SJCRH30 (cell line): ENCODE measurements at places on chromosomes 2 and 18. TPM values are rescaled to one million over a fixed set of nuclear protein-coding genes. Genes with fewer than 3 reads are reported as not detected.

DNAJB2 gene
- 16.8 and 19.4 TPM in 2 replicates for total RNA-seq

GRCh38 chr18:57353940-57354461, 1.6 kb downstream of the ST8SIA3 start:
- no peaks in the 10 kb centered on the region for H3K27me3 ChIP-seq
- H3K4me3 ChIP-seq: no peak overlapping the region
- no peak overlapping the region for H3K27ac ChIP-seq
- no peak for DNase-seq
- H3K4me1 ChIP-seq: no peaks in the 10 kb centered on the region
- no peaks in the 10 kb centered on the region for H3K36me3 ChIP-seq

DNA sequence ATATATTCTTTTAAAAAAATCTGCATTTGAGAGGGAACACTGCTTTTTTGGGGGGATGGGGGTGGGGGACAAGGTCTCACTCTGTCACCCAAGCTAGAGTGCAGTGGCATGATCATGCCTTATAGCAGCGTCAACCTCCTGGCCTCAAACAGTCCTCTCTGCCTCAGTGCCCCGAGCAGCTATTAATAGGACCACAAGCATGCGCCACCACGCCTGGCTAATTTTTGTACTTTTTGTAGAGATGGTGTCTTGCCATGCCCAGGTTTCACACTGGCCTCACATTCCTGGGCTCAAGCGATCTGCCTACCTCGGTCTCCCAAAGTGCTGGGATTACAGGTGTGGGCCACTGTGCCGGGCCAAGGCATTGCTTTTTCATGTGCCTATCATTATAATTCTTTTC, 154.2 kb downstream of the ATAD2B start:
- H3K36me3 ChIP-seq: peaks cover 50% of the 10 kb centered on the region
- H3K27me3 ChIP-seq: no peaks in the 10 kb centered on the region
- H3K4me1 ChIP-seq: no peaks in the 10 kb centered on the region
- no peak overlapping the region for H3K27ac ChIP-seq
- no peak overlapping the region for H3K4me3 ChIP-seq

DNA sequence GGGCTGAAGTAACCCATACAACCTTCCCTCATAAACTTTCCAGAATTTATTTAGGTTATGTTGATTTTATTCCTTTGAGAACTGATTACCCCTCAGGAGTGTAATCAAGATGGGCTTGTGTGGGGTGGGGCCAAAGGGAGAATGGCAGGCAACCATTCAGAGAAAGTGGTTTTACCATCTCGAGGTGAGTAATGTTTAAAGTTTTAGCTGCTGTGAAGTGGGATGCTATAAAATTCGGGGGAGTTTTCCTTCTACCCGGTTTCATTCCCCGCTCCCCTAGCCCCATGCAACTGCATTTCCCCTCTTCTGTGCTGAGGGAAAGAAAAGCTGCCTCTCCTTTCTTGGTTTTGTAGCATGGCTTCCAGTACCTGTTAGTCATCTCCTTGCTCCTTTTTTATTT, 34.7 kb downstream of the MAP4K4 start:
- H3K4me1 ChIP-seq: peaks cover 19% of the 10 kb centered on the region
- no peaks in the 10 kb centered on the region for H3K27me3 ChIP-seq
- no peak for DNase-seq
- H3K4me3 ChIP-seq: no peak overlapping the region

- no peak overlapping the region for H3K4me3 ChIP-seq
- DNase-seq: no peak
- no peaks in the 10 kb centered on the region for H3K27me3 ChIP-seq
- H3K27ac ChIP-seq: no peak overlapping the region
- no peaks in the 10 kb centered on the region for H3K4me1 ChIP-seq
Observed at GRCh38 chr2:88167740-88168139, 2.4 kb upstream of the THNSL2 start.

CWC22 gene
- 39.4 and 44.5 TPM in 2 replicates for total RNA-seq

GRCh38 chr2:28366496-28367282, 26.0 kb upstream of the FOSL2 start:
- DNase-seq: peak; percentile 71
- H3K36me3 ChIP-seq: no peaks in the 10 kb centered on the region
- H3K27ac ChIP-seq: peak overlapping the region; percentile 94; the same call in 1 of the 2 replicates
- no peak overlapping the region for H3K4me3 ChIP-seq

DNA sequence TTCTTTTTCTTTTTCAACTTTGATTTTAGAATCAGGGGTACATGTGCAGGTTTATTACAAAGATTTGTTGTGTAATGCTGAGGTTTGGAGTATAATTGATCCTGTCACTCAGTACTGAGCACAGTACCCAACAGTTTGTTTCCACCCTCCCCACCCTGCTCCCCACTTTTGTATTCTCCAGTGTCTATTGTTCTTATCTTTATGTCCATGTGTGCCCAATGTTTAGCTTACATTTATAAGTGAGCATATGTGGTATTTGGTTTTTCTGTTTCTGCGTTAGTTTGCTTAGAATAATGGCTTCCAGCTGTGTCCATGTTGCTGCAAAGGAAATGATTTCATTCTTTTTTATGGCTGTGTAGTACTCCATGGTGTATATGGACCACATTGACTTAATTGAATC, 43.1 kb downstream of the RDH14 start:
- no peaks in the 10 kb centered on the region; the same call in 1 of the 2 replicates for H3K4me1 ChIP-seq
- peaks cover 6% of the 10 kb centered on the region; the same call in 1 of the 2 replicates for H3K27me3 ChIP-seq
- H3K4me3 ChIP-seq: no peak overlapping the region

DNA sequence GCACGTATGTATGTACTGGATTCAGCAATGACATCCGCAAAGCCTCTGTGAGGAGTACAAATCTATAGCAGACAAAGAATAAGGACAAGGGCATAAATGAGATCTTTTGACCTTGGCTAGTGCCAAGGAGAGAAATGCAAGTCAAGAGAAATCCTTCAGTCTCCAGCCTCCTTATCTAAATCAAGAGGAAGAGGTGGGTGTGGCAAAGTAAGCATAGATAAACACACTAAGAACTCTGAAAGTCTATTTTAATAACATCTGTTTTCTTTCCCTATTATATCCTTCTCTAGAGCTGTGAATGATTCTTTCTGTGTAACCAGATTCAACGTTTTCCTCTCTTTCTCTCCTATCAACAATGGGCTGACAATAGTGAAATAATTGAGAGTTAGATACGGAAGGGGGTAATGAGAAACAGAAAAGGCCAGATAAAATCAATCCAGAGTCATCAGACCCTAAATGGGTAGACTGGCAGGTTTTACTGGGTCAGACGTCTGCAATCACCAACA, 118.5 kb upstream of the ZFP36L2 start:
- no peaks in the 10 kb centered on the region for H3K27me3 ChIP-seq
- H3K36me3 ChIP-seq: no peaks in the 10 kb centered on the region
- H3K4me1 ChIP-seq: peaks cover 62% of the 10 kb centered on the region
- H3K4me3 ChIP-seq: no peak overlapping the region
- H3K27ac ChIP-seq: peak overlapping the region; percentile 53

SERPINB10 gene
- not detected in 2 replicates for total RNA-seq

SLC9A4 gene
- 0.04 TPM in 1 of 2 replicates, not detected in the other for total RNA-seq

SLC19A3 gene
- total RNA-seq: not detected in 2 replicates

DAPL1 gene
- total RNA-seq: not detected in 2 replicates

STPG4 gene
- total RNA-seq: 0.14 and 0.33 TPM in 2 replicates

- DNase-seq: peak; percentile 57
- H3K4me1 ChIP-seq: peaks cover 10% of the 10 kb centered on the region
Observed at GRCh38 chr2:191217580-191217979, 27.6 kb upstream of the MYO1B start.

MTHFD2 gene
- 210 and 236 TPM in 2 replicates for total RNA-seq

DNA sequence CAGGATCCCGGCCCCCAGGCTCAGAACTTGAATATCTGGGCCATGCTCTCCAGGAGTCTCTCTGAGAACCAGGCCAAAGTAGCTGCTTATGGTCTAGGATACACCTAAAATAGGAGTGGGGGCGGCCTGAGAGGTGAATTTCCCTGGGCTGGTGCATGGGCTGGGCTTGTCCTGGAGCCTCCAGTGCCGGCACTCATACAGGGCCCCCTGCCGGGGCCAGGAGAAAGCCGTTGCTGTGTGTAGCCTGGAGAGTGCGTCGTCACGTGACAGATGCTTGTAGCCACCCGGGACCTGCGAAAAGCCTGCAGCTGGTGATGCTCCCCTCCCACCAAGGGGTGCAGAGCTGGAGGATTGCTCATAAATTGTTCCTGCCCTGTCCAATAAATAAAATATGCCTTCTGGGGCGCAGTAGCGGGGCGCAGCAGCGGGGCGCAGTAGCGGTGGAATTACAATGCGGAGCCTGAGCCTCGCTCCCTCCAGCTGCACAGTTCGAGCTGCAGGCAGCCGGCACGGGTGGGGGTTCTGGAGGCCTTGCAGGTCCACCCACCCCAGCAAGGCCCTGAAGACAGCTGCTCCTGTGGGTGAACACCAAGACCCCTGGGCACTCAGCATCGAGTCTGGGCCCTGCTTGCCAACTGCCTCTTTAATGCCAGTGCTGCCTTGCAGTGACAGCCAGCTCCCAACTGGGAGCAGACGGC, 289.9 kb downstream of the NDUFA10 start:
- no peaks in the 10 kb centered on the region for H3K4me1 ChIP-seq
- no peaks in the 10 kb centered on the region for H3K36me3 ChIP-seq
- no peak overlapping the region for H3K4me3 ChIP-seq
- DNase-seq: no peak
- H3K27ac ChIP-seq: no peak overlapping the region
- H3K27me3 ChIP-seq: peaks cover 17% of the 10 kb centered on the region
